ENCODE measurements at places on chromosomes 6 and 20. TPM values are rescaled to one million over a fixed set of nuclear protein-coding genes. Genes with fewer than 3 reads are reported as not detected.

The PRL gene
- total RNA-seq, result not detected

The PGBD1 gene
- total RNA-seq, result 7.1 TPM

The GSTA2 gene
- total RNA-seq, result not detected

The CLDN20 gene
- not detected for total RNA-seq

The ASIP gene
- not detected for total RNA-seq

The ZSCAN31 gene
- total RNA-seq, result 0.52 TPM

DNA sequence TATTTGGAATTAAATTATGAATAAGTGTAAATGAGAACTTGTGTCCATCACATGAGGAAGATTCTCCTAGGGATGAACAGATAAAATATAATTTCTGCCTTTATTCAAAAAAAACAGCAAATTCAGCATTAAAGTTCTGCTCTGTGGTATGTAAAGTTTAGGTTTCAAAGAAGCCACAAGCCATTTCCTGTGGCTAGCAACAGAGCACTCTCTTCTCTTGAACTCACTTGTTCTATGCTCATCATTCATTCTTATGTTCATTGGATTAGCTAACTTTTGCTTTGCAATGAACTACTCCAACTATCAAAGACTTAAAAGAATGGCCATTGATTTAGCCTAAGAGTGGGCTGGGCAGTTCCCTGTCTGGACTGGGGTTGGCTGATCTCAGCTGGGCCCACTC, 20.8 kb upstream of the SNRPB2 start:
- no peak for DNase-seq

- no peak for DNase-seq
Observed at GRCh38 chr6:111306104-111306888, 176.7 kb downstream of the REV3L start.

DNA sequence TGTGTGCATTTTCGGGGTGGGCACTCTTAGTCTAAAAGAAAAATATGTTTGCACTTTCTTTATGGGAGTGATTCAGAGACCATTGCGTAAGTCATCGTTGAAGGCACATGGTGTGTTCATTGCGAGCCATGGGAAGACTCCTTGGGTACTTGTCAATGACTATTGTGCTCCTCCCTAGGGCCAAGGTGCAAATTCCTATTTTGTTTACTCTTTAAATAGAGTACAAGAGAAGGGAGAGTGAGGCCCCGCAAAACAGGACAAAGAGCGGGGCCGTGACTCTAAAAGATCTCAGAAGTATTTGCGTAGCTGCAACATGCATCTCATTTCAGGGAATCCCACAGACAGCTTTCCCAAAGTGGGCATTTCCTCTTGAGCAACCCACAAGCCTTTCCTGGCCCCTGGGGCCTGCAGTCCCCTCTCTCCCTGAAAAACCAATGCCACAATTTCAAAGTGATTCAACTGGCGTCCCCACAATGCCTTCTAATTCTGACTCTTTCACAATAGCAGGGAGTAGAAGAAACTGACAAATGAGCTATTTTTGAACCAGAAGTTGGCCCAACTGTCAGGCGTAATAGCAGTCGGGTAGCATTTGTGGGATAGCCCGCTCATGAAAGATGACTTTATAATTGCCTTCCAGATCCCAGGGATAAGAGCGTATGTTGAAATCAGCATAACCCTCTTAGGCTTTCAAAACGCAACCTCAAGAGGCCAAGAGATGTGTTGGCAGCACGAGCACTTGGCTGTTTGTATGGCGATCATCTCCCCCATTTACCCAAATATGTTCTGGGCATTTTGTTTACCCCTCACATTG, 277.9 kb upstream of the BMP2 start:
- no peak for DNase-seq

GRCh38 chr6:170025935-170026750, 264.7 kb downstream of the DLL1 start:
- DNase-seq, result no peak

DNA sequence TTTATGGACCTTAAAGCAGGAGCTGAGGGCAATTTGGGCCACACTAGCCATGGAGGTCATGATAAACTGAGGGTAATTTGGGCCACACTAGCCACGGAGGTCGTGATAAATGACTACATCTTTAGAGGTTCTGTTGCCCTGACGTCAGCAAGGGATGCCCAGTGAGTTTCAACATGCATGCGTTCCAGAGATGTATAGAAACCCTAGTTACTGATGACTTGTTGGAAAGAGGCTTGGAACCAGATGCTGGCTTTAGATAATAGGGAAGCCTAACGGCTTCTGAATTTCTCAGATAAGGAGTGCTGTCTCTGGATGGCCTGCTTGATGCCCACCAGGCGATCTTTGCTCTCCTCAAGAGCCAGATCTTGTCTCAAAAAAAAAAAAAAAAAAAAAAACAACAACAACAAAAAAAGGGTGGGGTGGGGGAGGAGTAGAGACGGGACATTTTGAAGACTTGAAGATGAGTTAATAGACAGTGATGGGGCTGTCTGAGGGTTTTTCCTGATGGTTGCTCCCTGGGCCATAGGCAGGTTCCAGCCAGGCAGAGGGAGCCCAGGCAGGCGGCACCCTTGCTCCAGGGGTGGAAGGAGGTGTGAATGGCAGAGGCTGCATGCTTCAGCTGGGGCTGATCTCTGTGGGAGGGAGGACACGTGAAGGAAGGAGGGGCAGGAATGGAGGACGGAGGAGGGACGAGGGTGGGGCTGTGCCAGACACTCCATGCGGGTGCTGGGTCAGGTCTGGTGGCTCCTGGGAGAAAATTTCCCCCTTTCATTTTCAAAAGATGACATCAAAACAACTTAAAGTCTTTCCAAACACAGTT, 27.0 kb upstream of the FRMD1 start:
- no peak for DNase-seq

- no peak for DNase-seq
Observed at GRCh38 chr6:111406200-111406721, 76.8 kb downstream of the REV3L start.

DNA sequence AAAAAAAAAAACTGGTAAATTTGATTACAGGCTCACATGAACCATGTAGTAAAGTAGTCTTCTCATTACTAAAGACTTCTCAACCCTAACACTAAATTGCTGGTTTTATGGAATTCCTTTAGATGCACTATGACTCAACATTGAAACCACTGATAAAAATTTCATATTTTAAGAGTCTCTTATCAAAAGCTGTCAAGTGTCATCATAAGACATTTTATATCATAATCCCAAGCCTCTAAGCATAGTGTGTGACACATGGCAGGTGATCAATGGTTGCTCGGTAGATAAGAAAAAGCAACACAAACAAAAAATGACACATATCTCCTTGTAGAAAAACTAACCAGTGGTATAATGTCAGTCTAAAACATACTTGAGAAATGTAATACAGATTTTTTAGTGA, 258.4 kb downstream of the RNGTT start:
- DNase-seq, result no peak

GRCh38 chr20:2246069-2246491, 49.7 kb upstream of the TGM3 start:
- DNase-seq, result no peak

GRCh38 chr6:150891888-150892485, 26.5 kb downstream of the MTHFD1L start:
- no peak for DNase-seq

All from epithelial cell of proximal tubule (primary cell).